ENCODE measurements at places on chromosomes 4 and X.

DNA sequence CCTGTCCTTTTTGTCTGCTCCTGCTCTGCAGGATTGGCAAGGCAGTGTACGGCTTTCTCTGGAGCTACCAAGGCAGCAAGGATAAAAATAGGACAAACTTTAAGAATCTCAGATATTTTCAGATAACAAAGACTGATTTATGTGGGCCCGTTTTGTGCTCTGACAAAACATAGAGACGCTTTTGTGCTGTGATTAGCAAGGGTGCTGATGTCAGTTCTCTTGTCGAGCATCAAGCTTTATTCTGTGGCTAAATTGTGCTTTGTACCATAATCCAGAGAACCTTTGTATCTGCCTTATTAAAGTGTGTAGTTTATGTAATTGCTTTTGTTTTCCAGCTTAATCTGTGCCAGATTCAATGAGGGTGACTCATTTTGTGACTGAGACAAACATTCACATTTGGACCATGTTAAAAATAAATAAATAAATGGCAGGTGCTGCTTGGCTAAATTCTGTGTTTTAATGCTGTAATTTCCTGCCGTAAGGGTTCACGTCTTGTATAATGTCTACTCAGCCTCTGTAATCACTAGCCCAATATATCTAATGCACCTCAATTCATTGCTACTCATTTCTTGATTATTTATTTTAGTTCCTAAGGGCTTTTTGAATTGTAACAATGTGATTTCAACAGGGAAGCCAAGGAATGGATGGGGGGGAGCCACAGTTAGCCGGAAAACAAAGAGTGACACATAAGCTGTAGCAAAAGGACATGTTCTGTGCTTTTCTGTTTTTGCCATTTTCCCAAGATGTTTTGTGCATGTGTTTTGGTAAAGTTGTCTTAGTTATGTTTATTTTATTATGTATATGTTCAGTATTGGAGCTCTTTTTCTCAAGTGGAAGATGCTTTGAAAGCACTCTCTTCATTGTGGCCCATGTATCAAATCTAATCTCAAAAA is 75.1 kb downstream of the GAB1 start:
- DNase-seq = no peak

GRCh38 chr4:109764376-109764775 is 34.5 kb upstream of the PLA2G12A start:
- DNase-seq = no peak

DNA sequence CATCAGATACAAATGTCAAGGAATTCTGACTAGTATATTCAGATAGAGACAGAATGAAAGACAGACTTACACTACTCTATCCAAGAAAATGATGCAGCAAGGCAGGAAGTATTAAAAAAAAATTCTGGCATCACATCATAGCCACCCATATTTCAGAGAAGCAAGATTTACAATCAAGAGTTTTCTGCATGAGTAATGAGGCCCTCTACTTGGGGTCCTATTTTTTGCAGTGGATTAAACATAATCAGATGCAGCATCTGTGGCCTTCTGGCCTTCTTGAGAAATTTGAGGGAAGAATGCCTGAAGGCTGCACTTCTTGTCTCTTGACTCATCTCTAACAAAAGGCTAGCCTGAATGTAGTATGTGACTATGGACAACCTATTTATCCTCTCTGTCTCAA is 48.2 kb upstream of the SLIT2 start:
- no peak for DNase-seq

DNA sequence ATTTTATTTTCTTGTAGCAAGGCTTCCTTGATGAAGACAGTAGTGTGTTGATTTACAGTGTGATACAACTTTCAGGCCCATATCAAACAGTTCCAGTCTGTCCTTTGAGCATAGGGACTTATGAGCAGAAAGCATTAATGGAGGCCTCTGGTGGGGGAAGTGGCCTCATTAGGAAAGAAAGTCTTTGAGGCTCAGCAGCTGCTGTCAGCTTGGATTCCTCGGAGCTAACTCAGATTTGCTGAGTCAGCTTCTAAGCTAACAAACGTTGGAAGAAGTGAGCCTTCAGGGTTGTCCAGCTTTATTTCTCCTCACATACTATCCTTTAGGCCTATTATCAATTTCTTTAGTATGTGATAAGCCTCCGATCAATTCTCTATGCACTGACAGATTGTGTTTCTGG is 15.8 kb upstream of the SFRP2 start:
- no peak for DNase-seq

DNA sequence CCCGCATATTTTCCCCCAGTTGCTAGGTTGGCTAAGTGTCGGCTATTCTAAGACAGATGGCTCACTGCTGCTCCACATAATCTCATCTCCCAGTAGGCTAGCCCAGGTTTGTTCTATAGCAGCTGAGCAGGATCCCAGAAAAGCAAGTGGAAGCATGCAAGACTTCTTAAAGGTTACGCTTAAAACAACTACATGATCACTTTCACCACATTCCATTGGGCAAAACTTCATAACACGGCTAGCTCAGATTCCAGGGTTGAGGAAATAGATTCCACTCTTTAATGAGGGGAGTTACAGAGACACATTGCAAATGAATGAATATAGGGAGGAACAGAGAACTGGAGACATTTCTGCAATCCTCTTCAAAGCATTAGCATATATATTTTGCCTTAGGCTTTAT is 12.9 kb upstream of the RAB33B start:
- DNase-seq = no peak

DNA sequence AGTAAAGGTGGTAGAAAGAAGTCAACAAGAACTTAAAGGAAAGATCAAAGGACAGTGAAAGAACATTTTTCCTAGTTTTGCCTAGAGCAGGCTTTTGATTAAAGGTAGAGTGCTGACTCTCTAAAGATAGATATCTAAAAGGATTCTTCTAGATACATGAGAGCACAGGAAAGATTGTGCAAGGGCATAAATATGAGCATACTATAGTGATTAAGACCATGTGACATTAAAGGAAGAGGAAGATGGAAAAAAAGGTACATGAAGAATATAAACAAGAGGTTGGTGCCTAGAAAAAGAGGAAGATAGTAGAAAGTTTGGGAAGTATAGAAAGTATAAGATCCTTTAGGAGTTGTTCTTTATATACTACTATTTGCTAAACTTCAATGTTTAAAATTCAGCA is 26.1 kb upstream of the TET2 start:
- DNase-seq = peak; percentile 53

DNA sequence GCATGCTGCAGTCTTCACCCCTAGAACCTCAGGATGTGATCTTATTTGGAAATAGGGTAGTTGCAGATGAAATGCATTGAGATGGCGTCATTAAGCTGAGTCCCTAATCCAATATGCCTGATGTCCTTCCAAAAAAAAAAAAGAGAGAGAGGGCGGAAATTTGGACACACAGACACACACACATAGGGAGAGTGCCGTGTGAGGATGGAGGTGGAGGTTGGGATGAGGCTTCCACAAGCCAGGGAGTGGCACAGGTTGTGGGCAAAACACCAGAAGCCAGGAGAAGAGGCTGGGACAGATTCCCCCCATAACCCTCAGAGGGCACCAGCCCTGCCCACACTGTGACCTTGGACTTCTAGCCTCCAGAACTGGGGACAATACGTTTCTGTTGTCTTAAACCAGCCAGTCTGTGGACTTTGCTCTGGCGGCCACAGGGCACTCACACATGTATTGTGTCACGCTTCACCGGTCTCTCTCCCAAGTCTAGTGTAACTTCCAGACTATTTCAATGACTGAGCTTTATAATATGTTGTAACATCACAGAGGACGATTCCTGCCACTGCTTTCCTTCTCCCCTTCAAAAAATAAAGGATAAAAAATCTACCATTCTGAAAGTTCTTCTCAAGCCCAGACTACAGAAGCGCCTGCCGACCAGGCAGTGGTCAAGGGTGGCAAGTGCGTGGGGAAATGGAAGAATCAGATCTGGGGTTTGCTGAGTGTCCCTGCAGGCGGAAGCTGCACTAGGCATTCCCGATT is 35.8 kb upstream of the MAN2B2 start:
- DNase-seq = no peak

- DNase-seq = peak; percentile 44
Measured at GRCh38 chr4:109912706-109913595, at the start of gene EGF. EGF (plus strand) TSS chr4:109912883; CDS start chr4:109913336, 453 bp downstream.

GRCh38 chrX:24648495-24648894 is 1.3 kb upstream of the PCYT1B start:
- DNase-seq = no peak

GRCh38 chr4:90977726-90978125 is 850.5 kb downstream of the CCSER1 start:
- DNase-seq = no peak

GRCh38 chr4:105434940-105435339 is 38.9 kb downstream of the PPA2 start:
- no peak for DNase-seq

- no peak for DNase-seq
Measured at GRCh38 chr4:173160871-173161270, 7.7 kb upstream of the GALNT7 start.

DNA sequence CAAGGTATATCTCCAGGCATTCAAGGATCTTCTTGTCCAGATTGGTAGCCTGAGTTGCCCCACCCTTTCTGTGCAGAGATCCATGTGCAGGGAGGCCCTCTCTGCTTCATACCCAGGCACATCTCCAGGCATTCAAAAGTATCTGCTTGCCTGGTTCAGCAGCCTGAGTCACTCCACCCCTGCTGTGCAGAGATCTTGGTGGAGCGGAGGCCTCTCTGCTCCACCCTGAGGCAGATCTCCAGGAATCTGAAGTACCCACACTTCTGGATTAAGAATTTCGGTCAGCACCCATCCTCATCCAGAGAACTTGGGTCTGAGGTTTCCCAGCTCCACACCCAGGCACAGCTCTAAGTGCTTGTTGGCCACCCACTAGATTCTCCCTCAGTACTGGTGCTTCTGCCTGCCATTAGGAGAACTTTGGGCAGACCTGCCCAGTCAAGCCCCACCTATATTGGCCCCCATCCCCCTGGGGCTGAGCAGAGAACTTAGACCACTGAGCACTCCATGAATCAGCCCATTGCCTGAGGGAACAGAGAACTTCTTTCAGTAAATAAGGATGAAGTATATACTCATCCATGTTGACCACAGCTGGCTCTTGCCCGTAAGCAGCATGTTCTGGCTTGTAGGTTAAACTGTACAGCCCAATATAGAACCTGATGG is 199.5 kb upstream of the ZCCHC13 start:
- DNase-seq = no peak

GRCh38 chr4:147689067-147689466 is 5.1 kb upstream of the PRMT9 start:
- no peak for DNase-seq

DNA sequence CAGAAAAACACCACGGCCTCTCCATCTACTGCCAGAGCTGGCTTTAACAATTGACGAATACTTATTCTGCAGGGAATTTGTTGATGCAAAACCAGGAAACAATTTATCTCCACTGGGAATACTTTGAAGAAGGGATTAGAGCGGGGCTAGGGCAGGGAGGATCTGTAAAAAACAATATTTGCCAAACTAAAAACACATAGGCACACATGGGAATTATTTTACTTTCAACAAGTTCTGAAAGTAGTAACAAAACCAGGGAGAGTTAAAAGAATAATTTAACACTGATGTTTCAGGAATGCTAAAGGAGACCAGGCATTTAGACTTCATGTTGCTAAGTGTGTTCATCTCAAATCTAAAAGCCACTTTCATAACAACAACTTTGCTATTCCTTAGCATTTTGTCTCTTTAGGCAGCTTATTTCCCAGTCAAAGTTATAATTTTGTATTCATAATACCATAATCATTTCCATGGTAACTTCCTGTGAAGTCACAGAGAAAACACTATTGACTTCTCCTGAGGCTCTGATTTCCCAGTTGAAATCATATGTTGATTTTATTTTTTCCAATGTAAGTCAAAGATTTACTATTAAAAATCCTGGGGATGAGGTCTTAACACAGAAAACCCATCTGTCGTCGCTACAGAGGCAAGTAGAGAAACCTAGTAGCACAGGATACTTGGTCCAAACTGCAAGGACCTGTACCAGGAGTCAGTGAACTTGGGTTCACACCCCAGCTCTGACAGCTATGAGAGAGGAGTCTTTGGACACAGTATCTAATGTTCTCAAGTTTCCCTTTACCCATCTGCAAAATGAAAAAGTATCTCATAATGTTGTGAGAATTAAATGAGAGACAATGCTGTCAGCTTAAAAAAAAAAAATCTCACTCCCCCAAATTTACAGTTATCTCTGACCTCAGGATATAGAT is 69.3 kb downstream of the SH3RF1 start:
- DNase-seq = no peak

- no peak for DNase-seq
Measured at GRCh38 chr4:87045659-87046058, 110.8 kb downstream of the AFF1 start.

DNA sequence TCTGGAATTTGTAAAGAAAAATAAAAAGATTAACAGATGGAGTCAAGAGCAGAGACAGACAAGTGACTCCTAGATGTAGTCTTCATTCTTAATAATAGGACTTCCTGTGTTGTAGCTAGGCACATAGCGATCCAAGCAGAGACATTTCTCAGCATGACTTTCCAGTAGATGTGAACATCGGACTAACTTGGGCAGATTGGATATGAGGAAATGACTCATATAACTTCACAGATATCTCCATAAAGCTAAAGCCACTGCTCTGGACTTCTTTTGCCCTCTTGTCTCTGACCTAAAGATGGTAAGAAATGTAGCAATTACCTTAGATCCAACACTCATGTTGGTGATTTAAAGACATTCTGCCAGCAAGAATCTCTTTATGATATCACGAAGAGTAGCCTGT is 131.7 kb downstream of the EPHA5 start:
- DNase-seq = no peak

GRCh38 chr4:33494150-33494549 is 2750.2 kb downstream of the ARAP2 start:
- DNase-seq = no peak

DNA sequence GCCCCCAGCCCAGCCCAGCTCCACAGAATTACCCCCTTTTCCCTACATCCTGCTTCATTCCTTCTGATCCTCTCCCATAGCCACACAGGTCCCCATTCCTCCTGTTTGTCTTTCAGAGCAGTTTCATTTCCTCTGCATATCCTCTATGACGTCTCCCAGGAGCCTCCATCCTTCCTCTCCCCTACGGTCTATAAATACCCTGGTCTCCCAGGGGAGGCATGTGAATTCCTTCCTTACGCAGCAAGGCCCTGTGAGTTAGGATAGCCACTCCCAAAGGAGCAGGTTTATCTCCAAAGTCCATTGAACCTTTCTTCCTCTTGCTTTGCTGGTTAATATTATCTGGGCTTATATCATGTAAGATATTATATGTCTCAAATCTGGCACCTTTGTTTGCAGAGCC is 8.4 kb upstream of the APLN start:
- DNase-seq = no peak

DNA sequence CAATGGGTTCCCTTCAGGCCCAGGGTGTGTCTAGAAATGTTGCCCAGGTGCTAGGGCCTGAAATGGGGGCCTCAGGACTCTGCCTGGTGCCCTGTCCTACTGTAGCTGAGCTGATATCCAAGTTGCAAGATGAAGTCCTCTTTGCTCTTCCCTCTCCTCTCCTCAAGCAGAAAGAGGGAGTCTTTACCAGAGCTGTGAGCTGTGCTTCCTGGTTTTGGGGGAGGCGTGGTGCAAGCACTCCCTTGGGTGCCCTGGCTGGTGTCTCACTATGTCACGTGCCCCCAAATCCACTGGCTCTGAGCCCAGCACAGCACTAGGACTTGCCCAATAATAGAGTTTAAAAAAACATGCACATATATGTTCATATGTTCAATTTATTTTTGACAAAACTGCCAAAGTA is 29.3 kb upstream of the CT47A1 start:
- DNase-seq = no peak

GRCh38 chrX:7420717-7421116 is 272.8 kb upstream of the PUDP start:
- DNase-seq = no peak

- DNase-seq = no peak
Measured at GRCh38 chr4:69497076-69497475, 1.4 kb upstream of the UGT2B4 start.

- DNase-seq = peak; percentile 49
Measured at GRCh38 chrX:68694435-68695205, 47.2 kb downstream of the STARD8 start.
